ENCODE measurements at places on chromosomes 1 and 21.

DNA sequence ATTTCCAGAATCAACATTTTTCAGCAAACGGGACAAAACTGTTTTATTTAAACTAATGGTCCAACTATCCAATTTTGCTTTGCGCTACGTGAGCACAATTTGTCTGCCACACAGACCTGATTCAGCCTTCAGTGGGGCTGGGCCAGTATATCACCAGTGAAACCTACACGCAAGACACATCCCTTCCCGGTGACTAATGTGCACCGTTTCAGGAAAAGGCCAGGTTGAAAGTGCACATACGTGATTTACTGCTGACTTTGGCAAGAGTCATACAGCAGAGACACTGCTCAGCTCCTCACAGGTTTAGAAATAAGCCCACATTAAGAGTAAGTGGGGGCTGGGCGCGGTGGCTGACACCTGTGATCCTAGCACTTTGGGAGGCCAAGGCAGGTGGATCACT lies 5.1 kb upstream of the TMEM51 start:
- no peak for DNase-seq

- no peak for DNase-seq
These were observed 394.3 kb downstream of the TGFB2 start for GRCh38 chr1:218739426-218739825.

DNA sequence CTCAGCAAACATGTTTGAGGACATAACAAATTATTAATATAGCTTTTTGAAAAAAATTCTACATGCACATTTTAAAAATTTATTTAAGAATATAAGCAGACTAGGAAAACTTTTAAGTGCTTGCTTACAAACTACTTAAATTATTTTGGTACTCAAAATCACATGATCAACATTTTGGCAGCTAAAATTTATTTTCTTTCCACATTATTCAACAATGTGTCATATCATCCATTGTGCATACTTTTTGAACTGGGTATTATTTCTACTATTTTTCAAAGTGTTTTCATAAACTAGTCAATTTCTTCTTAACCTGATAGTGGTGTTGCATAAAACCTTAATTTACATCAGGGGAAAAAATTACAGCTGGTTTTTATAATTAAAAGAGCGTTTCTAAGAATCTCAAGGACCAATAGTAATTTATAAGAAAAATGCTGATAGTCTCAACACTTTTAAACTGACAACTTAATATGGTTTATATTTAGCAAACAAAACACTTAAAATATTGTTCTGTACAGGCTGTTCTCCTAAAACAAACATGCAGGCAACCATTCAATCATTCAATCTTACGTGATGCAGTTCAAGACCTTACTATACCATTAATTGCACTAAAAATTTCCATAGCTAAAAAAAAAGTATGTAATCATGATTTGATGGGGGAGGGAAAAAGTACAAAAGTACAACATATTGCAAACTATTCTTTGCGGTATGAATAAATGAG lies 105.0 kb downstream of the GPATCH2 start:
- no peak for DNase-seq

DNA sequence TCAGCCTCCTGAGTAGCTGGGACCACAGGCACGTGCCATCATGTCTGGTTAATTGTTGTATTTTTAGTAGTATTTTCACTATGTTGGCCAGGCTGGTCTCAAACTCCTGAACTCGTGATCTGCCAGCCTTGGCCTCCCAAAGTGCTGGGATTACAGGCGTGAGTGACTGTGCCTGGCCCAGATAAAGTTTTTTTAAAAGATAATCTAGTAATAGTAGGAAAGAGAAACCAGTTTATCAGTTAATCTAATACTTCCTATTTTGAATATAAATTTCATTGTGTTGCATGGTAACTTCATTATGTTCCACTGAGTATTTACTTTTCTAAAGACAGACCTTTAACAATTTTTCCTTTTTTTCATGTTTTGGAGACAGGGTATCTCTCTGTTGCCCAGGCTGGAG lies 10.0 kb downstream of the RABGAP1L start:
- DNase-seq: no peak

GRCh38 chr1:214793708-214794107 lies 190.7 kb downstream of the CENPF start:
- DNase-seq: no peak

GRCh38 chr1:63732666-63733065 lies 41.2 kb upstream of the ROR1 start:
- no peak for DNase-seq

GRCh38 chr1:175157200-175157599 lies 35.4 kb downstream of the KIAA0040 start:
- no peak for DNase-seq

GRCh38 chr1:103489935-103490334 lies 35.6 kb upstream of the RNPC3 start:
- DNase-seq: no peak

GRCh38 chr1:115507901-115508300 lies 133.9 kb upstream of the VANGL1 start:
- DNase-seq: no peak

DNA sequence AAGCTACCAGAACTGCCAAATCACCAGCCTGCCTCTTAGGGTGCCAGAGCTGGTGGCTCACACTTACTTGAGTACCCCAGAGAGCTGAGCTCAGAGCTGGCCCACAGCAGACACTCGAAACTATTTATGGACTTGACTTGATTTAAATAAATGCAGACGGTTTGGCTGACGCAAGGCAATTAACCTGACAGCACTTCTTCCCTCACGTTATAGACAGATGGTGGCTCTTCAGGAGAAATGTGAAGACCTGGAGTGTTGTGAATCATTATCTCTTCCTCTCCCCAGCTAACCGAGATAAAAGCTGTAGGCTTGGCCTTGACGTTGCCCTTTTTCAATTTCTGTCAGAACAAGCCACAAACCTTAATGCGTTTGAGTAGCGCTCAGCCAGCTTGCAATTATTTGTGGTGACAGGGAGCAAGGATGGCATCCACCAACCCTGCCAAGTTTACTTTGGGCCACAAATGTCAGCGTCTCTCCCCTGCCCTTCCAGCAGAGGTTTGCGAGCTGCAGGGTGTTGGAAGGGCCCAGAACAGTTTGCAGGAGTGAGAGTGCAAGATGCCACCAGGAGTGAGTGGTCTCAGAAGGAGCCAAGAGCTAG lies 34.0 kb upstream of the BCAR3 start:
- no peak for DNase-seq

DNA sequence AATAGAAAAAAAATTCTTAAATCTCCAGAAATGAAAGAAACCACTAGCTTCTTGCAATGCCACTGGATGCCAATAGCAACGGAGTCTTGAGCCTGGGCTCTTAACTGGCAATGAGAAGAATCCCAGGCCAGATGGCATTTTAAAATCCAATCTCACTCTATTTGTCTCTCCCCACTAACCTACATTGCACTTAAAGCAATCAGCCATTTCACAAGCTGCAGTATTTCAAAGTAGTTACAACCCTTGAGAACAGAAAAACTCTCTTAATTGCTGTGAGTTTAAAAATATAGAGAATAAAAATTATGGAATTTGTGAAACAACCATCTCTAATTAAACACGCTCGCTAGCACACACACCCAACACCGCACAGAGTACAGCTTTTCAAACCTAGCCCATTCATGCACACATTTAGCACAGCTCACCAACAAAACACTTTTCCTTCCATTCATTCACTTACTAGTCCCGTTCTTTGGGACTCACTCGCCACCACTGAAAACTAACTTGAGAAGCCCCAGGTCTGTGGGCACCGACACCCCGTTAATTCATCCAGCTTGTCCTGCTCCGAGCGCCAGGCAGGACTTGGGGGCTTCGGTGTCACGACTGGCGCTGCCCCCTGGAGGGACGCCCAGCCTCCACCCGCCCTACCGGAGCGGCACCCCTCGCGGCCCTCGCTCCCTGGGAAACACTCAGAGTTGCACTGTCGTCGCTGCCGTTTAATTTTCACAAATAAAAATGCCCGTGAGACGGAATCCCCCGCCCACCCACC lies 1.0 kb downstream of the DDAH1 start:
- DNase-seq: no peak

DNA sequence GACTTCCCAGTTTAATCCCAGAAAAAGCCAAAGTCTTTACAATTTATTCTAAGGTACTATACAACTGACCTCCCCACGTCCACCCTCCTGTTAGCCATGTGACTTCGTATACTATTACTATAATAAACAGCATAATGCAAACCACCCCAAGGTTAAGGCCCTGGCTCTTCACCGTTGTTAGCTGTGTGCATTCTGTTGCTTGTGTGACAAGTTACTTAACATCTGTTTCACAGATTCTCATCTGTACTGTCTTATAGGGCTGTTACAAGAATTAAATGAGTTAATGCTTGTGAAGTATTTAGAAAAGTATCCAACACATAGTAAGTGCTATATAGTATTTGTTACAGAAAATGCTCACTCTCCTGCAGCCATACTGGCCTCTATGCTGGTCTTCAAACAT lies 15.7 kb downstream of the WARS2 start:
- DNase-seq: no peak

DNA sequence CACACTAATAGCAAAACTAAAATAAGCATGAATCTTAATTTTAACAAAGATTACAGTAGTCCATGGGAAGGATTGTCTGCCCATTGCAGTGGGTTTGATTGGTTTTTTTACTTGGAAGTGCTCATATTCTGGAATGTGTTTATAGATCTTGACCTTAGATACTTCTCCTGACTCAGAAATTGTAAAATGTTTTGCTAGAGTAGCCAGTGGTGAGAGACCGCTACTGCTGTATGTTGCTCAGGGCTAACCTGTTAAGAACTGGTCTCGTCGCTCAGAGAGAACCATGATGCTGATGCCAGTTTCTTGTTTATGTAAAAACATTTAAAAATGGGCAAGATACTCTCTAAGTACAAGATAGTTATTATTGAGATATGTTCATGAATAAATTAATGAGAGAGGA lies 99.9 kb downstream of the ROR1 start:
- DNase-seq: no peak

- no peak for DNase-seq
These were observed 103.8 kb upstream of the ARHGEF16 start for GRCh38 chr1:3350506-3351261.

- no peak for DNase-seq
These were observed 1.7 kb upstream of the ELK4 start for GRCh38 chr1:205633421-205633976.

DNA sequence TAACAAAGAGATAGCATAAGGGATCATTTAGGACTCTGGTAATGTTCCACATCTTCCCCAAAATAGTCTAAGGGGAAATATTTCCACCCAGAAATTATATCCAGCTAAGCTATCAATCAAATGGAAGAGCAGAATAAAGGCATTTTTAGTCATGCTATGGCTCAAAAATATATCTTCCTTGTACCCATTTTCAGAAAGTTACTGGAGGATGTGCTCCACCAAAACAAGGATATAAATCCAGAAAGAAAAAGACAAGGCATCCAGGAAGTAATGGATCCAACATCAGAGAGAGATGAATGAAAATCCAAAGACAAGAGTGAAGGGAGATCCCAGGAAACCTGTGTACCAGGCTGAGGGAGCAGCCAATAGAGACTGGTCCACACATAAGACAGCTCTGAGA lies 2.7 kb upstream of the KRTAP10-8 start:
- no peak for DNase-seq

GRCh38 chr1:154998818-154999570 lies 3.6 kb upstream of the ZBTB7B start:
- DNase-seq: peak; percentile 78

DNA sequence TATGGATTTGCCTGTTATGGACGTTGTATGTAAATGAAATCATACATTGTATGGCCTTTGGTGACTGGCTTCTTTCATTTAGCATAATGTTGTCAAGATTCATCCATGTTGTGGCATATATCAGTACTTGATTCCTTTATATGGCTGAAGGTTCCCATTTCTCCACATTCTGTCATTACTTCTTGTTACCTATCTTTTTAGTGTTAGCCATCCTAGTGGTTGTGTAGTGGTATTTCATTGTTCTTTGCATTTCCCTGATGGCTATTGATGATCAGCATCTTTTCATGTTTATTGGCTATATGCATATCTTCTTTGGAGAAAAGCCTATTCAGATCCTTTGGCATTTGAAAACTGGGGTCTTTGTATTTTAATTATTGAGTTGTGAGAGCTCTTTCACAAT lies 39.8 kb upstream of the PODN start:
- no peak for DNase-seq

GRCh38 chr1:198741744-198742143 lies 102.9 kb downstream of the PTPRC start:
- DNase-seq: no peak

- DNase-seq: no peak
These were observed 4.0 kb upstream of the AGBL4 start for GRCh38 chr1:50027794-50028193.

DNA sequence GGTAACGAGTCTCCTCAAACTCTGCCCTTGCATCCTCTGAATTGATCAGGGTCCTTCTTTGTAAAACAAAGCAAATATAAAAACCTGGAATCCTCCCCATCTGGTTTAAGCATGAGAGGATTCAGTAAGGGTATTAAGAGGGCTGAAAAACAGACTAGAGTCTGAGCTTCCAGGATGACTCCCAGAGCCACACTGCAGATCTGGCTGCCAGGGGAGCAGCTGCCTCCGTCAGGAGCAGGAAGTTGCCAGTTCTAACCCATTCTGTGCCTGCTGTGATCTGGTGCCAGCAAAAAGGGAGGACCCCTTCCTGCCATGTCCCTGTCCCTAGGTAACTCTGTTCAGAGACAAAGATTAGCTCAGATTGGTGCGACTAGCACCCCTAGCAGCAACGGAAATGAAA lies 27.5 kb downstream of the SERTAD4 start:
- DNase-seq: no peak

GRCh38 chr1:113965703-113966412 lies 13.4 kb upstream of the OLFML3 start:
- no peak for DNase-seq

- no peak for DNase-seq
These were observed 9.6 kb downstream of the CCDC185 start for GRCh38 chr1:223402790-223403142.

DNA sequence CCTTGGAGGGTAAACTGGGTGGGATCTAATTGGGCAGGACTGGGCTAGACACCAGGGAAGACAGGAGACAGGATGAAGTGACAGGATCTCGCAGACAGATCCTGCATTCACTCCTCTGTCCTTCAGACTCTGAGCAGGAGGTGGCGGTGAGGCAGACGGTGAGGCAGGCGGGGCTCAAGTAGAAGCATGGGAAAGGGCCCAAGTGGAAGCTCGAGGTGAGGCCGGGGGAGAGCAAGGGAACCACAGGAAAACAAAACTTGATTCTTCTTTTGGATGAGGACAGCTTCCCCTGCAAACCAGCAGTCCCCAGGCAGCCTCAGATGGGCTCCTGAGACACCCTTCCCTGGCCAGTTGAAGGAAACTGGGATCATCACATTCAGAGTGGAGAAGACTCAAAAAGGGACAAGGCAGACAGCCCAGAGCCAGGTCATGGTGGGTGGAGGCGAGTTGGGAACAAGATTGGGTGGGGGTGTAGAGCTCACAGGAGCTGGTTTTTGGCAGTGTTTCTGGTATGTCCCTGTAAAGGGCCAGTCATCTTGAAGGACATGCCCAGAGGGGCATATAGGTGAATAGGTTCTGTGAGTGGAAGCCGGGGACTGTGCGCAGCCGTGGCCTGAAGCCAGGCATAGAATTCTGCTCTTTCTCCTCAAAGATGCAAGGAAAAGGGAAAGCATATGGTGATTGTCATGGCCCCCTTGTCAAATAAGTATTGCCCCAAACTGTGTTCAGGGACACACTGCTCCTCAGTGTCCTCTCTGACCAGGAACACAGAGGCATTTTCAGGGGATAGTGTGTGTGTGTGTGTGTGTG lies 18.0 kb downstream of the INKA2 start:
- no peak for DNase-seq

- no peak for DNase-seq
These were observed 7.4 kb upstream of the EFNA1 start for GRCh38 chr1:155120253-155120652.

GRCh38 chr1:186534401-186534800 lies 73.5 kb upstream of the PDC start:
- no peak for DNase-seq

- peak; percentile 79 for DNase-seq
These were observed 48.0 kb downstream of the TOR3A start for GRCh38 chr1:179129702-179130473.

Measured in B cell (primary cell).